ENCODE measurements at places on chromosomes 2 and 18.
A peak's percentile ranks its signal among the peaks of the same experiment; 100 is the strongest.

DNA sequence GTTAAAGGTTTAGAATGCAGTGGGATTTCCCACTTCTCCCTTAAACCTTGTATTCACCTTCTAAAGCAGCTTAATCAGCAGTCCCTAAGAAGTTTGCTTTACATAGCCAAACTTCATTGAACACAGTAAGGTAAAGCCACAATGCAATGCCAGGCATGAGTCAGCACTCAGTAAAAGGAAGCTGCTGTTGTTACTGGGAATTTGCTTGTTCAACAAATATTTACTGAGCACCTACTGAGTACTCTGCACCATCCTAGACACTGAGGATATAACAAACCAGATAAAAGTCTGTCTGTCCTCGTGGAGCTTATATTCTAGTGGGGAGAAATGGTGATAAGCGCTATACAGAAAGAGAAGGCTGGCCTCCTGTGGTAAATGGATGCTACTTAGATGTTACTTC is 162.7 kb downstream of the PKP4 start:
- DNase-seq: peak; percentile 11

- no peak for DNase-seq
These were observed 237.3 kb upstream of the KLHL14 start for GRCh38 chr18:33010149-33010548.

DNA sequence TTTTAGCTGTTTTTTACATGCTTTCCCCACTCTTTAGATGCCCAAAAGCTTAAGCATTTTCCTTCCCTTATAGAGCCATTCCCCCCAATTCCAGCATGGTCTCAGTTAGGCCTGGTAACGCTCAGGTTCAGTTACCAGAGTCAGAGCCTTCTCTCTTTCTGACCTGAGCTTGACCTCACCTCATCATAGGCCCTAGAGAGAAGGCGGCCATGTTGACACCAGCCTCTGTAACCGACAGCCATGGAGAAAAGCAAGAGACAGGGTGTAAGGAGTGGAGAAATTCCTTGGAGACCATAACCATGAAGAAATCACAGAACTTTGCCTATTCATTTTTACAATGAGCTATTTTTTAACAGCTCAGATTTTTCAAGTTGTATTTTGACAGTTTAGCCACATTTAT is 99.4 kb downstream of the RTN4 start:
- DNase-seq: no peak

DNA sequence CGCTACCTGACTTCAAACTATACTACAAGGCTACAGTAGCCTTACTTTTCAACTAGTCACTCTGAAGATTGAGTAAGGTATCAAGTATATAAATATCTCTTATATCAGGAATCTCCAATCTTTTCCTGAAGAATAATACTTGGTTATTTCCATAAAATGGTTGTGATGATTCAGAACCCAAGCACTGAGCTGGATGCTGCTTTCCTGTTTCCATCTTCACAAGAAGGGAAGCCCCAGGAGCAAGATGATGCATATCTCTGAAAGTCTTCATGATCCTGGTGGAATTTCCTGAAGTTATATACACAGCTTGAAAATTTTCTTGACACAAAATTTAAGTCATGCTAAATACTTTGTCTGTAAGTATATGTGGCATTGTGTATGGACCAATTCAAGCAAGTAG is 243.9 kb upstream of the TANK start:
- no peak for DNase-seq

- DNase-seq: no peak
These were observed 31.9 kb downstream of the TWIST2 start for GRCh38 chr2:238879621-238880377.

- DNase-seq: no peak
These were observed 121.7 kb downstream of the CMPK2 start for GRCh38 chr2:6744038-6744437.

DNA sequence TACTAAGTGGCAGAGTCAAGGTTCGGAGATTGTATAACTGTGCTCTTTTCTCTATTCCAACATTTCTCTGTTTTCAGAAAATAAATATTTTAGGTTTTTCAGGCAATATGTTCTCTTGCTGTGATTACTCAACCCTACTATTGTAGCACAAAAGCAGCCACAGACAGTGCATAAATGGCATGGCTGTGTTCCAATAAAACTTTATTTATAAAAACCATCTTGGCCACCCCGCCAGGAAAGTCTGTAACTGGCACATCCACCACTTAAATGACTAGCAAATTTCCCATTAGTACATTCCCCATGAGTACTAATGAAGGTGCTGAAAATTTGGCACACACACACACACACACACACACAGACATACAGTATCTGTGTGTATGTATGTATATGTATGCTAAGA is 30.8 kb upstream of the PARD3B start:
- no peak for DNase-seq

DNA sequence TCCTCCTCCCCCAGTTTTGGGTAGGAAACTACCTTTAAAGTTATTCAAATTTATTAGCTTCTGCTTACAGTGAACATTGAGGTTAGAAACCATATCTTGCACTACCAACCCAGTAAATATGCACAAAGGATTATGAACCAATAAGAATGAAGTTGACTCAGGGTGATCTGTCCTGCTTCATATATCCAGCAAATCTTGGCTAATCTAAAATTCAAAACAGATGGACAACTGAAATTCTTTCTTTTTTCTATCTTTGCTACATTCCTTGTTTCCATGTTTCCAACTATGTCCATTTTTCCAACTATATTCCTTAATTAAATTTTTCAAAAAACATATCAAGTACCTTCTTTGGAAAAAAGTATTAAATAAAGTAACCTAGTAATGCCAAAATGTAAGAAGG is 149.3 kb downstream of the FAM124B start:
- peak; percentile 83 for DNase-seq

GRCh38 chr2:207229161-207229560 is 63.4 kb upstream of the KLF7 start:
- no peak for DNase-seq

GRCh38 chr2:170215021-170215420 is 37.1 kb downstream of the MYO3B start:
- DNase-seq: no peak

- DNase-seq: peak; percentile 89
These were observed 954 bp upstream of the CTDSP1 start for GRCh38 chr2:218398437-218399390.

- no peak for DNase-seq
These were observed 21.5 kb upstream of the BIN1 start for GRCh38 chr2:127128445-127128904.

GRCh38 chr2:45141883-45142866 is 132.9 kb upstream of the SIX2 start:
- DNase-seq: no peak

DNA sequence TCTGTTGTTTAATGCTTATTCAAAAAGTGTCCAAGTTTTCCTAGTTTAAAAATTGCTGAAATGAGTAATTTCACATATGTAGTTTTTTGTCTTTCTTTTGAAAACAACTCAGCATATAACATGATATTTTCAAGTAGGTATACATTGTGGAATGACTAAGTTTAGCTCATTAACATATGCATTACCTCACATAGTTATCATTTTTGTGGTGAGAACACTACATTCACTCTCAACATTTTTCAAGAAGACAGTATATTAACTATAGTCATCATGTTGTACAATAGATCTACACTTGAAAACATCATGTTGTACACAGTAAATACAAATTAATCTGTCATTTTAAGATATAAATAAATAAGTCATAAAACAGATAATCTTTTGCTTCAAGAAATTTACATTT is 340.0 kb downstream of the CCDC85A start:
- no peak for DNase-seq

DNA sequence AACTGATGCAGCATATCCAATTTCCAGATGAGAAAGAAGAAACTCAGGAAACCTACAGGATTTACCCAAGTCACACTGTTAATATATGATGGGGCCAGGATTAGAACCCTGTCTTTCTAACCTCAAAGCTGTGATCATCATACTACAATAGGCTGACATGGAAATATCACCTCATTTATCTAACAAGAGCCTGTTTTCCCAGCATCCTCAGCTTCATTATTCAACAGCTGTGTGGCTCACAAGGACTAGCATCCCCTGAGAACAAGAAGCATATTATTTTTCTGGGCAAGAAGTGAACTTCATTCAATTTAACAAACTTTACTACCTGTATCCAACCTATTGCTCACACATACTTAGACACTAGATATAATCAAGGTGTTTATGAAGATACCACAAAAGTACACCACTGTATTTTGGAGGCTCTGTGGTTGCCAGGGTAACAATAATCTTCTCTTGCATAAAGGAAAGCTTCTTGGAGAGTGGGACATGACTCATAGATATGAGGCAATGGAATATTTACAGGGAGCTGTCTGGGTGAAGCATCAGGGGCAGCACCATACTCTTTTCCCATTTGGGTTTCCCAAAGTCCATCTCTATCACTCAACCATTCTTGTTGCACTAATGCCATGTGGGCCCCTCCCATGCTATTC is 218.2 kb downstream of the RAD51AP2 start:
- DNase-seq: peak; percentile 81

GRCh38 chr2:128941751-128942150 is 623.1 kb upstream of the HS6ST1 start:
- no peak for DNase-seq

- no peak for DNase-seq
These were observed 65.6 kb downstream of the WDR7 start for GRCh38 chr18:56716692-56717146.

- DNase-seq: no peak
These were observed 6.7 kb upstream of the NRBP1 start for GRCh38 chr2:27421660-27422250.

- no peak for DNase-seq
These were observed 53.2 kb upstream of the MAPRE3 start for GRCh38 chr2:26917135-26917836.

GRCh38 chr2:9145109-9145751 is 61.4 kb upstream of the ASAP2 start:
- DNase-seq: peak; percentile 68

DNA sequence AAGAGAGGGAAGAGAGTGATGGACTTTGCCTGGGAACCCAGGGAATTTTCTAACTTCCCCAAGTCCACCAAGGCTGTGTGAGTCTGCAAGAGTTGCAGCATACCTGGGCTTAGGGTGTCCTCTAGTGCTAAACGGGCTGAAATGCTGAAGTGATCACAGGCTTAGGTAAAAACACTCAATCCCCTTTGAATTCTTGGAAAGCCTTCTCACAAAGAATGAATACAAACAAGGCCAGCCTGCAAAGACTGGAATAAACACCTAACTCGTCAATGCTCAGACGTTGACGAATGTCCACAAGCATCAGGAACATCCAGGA is 30.0 kb upstream of the BMP10 start:
- DNase-seq: no peak

DNA sequence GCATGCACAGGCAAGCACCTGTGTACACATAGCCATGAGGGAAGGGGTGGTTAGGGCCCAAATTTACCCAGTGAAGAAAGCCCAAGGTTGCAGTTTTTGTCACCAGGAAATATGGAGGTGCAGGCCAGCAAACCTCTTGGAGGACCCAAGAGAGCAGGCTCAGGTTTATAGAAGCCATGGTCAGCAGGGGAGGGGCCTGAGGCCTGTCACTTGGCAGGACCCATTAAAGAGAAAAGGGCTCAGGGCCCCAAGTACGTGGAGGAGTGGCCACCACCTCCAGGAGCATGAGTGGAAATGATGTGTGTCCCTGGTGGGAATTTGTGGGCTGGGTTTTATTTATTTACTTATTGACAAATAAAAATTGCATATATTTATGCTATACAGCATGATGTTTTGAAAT is 192.9 kb downstream of the HAUS1 start:
- DNase-seq: no peak

- DNase-seq: no peak
These were observed 4.0 kb upstream of the RTN4 start for GRCh38 chr2:55054106-55054875.
